ENCODE measurements at places on chromosomes 11 and 22.

GRCh38 chr22:17944256-17944655 lies 80.1 kb downstream of the MICAL3 start:
- peak; percentile 75 for DNase-seq

DNA sequence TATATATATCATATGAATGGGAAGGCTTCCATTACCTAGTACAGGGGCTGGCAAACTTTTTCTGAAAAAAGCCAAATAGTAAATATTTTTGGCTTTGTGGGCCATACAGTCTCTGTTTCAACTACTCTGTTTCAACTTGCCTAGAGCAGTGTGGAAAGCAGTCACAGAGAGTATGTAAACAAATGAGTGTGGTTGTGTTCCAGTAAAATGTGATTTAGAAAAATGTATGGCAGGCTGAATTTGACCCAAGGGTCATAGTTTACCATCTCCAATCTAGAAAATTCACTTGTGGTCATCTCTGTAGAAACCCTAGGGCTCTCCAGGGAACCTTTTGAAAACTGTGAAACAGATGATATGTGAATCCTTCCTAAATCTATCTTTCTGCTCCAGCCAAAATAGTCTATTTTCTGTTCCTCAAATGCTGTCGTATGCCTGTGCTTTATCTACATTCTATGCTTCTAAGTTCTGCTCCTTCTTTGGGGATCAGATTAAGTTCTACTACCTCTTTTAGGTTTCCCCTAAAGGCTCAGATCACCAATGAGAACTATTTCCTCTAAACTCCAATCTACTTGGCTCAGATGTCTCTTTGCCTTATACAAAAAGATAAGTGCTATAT lies 356.2 kb downstream of the METTL15 start:
- no peak for DNase-seq

DNA sequence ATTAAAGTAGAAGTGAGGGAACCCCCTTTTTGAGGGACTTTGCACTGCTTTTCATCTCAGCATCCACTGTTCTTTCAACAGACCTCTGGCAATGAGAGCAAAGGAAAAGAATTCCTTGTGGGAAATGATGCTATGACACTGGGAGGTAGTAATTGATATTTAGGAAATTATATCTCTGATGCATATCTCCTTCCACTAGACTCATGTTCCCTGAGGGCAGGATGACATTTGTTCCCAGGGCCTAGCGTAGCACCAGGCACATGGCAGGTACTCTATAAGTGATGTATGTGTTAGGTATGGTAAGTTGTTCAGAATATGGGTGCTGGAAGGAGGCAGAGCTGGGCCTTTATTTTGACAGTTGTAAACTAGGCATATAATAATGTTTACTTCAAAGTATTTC lies 142.9 kb downstream of the CCDC81 start:
- DNase-seq: no peak

DNA sequence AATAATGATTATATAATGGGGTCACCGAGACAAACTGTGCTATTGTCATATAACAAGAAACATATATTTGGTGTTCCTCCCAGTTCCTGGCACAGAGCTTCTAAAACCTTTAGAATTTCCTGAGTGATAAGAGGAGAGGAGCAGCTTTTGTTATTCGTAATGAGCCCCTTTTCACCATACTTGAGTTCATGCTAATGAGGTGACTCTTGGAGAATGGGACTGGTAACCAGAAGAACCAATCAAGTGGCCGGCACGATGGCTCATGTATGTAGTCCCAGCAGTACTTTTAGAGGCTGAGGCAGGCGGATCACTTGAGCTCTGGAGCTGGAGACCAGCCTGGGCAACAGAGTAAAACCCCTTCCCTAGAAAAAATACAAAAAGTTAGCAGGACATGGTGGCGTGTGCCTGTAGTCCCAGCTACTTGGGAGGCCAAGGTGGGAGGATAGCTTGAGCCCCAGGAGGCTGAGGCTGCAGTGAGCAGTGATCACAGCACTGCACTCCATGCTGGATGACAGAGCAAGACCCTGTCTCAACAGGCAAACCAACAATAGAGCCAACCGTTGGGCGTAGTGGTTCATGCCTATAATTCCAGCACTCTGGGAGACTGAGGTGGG lies 62.7 kb upstream of the FTH1 start:
- DNase-seq: no peak

- no peak for DNase-seq
Observed at GRCh38 chr11:10594407-10594806, 25.9 kb upstream of the LYVE1 start.

- DNase-seq: no peak
Observed at GRCh38 chr11:45928535-45929215, 6.2 kb downstream of the LARGE2 start.

DNA sequence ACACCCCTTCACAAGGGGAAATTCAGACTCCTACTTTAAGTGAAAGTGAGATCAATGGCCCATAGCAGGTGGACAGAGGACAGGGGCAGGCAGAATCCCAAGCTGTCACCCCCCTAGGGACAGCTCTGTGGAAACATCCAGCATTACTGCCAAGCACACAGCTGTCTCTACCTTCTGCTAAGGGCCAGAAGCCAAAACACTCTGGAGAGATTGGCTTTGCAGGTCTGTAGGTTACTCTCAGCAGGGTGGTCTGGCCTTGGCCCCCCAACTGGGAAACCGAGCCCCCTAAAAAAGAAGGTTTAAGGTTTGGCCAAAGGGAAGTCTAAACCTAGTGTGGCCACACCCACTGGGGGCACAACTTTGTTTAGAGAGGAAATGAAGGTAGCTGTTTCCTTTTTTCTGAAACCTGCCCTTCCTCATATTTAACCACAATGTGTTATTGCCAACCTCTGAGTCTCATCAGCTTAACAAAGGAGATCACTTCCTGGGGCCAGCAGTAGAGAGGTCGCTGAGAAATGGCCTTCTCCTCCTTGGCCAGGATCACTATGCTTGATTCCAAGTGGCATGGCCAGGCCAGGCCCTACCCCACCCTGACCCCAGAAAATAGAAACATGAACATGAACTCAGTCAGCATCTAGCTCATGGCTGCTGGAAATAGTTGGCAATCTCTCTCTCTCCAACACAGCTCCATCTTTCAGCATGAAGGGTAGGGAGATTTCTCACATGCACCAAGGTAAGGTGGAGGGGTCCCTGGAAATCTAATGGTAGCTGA lies 25.9 kb upstream of the SCARF2 start:
- no peak for DNase-seq

DNA sequence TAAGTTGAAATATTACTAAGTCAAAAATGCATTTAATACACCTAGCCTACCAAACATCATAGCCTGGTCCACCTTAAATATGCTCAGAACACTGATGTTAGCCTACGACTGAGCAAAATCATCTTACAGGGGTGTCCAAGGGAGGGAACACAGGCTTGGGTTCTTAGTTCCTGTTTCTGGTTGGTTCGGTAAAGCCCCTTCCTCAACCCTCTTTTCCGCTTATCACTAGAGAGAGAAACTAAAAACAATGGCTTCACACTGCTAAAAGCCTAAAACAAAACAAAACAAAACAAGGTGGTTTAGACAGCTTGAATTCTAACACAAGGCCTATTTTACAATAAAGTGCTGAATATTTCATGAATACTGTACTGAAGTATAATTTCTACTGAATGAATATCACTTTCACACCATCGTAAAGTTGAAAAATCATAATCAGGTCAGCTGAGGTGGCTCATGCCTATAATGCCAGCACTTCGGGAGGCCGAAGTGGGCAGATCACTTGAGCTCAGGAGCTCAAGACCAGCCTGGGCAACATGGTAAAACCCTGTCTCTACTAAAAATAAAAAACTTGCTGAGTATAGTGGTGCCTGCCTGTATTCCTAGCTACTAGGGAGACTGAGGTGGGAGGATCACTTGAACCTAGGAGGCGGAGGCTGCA lies 118.0 kb downstream of the SIK3 start:
- DNase-seq: no peak

- peak; percentile 49 for DNase-seq
Observed at GRCh38 chr22:39363751-39364515, 14.1 kb downstream of the SYNGR1 start.

DNA sequence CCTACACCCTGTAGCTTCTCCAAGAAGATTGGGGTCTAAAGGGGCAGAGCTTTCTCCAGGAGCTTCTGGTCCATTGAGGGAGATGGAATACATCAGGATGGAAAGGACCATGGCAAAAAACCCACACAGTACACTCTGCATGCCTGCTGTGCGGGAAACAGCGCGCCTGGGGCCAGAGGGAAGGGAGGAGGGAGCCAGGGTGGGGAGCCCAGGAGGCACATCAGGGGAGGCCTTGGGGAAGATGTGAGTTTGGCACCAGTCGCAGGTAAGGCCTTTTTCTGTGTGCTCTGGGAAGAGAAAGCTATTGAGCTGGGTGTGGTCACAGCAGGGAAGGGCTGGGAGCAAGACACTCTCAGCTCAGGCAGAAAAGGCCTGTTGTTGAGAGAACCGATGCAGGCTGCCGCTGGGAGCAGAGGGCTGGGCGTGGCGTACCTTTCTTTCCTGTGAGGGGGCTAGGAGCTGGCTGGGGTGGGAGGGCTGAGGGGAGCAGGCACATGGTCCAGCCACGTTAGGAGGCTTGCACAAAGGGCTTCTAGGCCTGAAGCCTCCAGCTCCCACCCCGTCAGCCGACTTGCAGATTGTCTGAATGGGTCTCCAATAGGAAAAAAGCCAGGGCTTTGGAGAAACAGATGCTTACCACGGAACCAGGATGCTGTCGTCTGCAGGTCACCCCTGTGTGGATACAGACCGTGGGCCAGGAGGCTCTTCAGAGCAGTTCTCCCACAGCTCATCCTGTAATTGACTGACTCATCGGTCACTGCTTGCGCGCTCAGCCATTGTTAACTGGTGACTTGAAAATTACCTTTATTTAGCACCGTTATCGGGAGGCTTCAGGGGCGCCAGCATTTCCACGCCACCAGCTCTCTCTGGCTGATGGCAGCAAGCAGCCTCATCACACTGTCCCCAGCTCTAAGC lies 237.3 kb downstream of the ST3GAL4 start:
- DNase-seq: no peak

- DNase-seq: no peak
Observed at GRCh38 chr11:96357794-96358193, 14.8 kb upstream of the MAML2 start.

DNA sequence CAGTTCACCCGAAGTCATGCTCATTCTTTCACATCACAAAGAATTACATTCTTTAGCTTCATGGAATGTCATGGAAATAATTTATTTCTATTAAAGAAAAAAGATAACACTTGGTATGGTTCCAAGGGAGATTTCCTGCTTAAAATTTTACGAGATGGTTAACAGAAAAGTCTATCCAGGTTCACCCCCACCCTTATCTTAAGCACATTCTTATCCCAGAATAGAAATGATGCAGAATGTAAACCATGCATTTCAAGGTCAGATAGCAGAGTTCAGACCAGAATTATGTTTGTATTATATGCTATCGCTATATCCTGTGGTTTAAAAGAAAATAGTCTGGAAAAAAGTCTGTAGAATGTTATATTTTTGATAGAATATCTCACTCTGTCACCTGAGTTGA lies 58.7 kb downstream of the GAS2 start:
- DNase-seq: no peak

GRCh38 chr11:116481126-116481675 lies 291.6 kb downstream of the BUD13 start:
- peak; percentile 31 for DNase-seq
